ENCODE measurements at places on chromosomes 3 and 15.

DNA sequence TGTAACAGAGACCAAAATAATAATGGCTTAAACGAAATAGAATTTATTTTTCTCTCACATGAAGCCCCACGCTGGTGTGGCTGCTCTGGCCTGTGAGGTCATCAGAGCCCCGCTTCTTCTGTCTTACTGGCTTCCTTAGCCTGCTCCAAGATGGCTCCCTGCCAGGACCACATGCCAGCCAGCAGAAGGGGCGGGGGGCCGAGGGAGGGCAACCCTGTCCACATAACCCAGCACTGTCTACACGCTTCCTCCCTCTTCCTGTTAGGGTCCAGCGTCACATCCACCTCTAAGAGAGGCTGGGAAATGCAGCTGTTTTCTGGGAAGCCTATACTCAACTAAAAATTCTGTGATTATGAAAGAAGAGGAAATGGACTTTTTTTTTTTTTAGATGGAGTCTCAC is 107.9 kb upstream of the DLG1 start:
- no peak for DNase-seq

- DNase-seq, result no peak
Observed at GRCh38 chr15:85693277-85693676, 101.4 kb downstream of the KLHL25 start.

GRCh38 chr15:87481126-87481525 is 775.4 kb downstream of the NTRK3 start:
- DNase-seq, result no peak

- DNase-seq, result no peak
Observed at GRCh38 chr15:101810876-101811275, 1.1 kb upstream of the OR4F15 start.

DNA sequence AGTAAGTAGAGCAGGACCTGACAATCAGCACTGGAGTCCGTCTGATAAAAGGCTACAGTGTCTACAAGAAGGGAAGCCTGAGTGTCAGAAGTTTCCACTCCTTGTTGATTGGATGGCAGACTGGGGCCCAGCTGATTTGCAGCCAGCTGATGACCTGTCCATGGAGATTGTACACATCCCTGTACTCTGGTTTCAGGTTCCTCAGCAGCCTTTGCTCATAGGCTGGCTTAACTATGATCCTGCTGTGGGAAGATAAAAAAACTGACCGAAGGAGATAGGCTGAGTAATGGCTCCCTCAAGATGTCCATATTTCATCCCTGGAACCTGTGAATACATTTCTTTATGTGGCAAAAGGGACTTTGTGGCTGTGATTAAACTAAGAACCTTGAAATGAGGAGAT is 11.7 kb upstream of the LACTB start:
- DNase-seq, result no peak

DNA sequence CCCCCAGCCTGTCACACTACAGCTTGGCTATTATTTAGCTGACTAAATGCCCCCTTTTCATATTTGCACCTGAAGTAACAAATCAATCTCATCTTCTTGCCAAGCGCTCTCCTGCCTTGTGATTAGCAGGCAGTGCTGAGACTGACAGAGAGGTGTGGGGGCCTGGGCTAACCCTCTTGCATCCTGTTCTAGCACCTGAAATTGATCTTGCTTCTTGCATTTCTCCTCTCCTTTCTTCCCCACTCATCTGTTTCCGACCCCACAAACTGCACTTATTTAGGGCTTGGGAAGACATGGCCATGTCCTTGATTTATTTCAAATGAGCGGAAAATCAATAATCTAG is 309.0 kb upstream of the PROK2 start:
- DNase-seq, result no peak

GRCh38 chr15:52241489-52241888 is 50.3 kb upstream of the GNB5 start:
- DNase-seq, result no peak

DNA sequence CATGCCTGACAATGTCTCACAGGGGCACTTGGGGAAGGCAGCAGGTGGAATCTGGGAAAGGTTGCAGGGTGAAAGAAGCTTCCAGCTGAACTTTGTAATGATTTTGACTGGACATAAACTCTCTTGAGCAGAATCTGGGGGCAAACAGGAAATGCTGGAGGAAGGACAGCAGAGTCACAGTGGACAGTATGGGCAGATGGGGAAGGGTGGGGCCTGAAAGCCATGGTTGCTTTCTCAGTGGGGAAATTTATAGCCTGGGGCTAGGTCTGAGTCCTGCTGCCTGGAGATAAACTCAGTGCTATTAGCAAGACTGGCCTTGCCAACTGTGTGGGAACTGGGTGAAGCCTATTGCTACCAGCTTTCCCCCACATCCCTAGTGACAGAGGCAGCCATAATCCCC is 203.2 kb downstream of the OSBPL10 start:
- peak; percentile 18 for DNase-seq

- peak; percentile 99 for DNase-seq
Observed at GRCh38 chr3:41102053-41102556, 97.2 kb upstream of the CTNNB1 start.

- no peak for DNase-seq
Observed at GRCh38 chr3:196454935-196455334, 22.7 kb upstream of the UBXN7 start.

GRCh38 chr15:100833417-100834389 is 45.9 kb upstream of the ALDH1A3 start:
- no peak for DNase-seq

DNA sequence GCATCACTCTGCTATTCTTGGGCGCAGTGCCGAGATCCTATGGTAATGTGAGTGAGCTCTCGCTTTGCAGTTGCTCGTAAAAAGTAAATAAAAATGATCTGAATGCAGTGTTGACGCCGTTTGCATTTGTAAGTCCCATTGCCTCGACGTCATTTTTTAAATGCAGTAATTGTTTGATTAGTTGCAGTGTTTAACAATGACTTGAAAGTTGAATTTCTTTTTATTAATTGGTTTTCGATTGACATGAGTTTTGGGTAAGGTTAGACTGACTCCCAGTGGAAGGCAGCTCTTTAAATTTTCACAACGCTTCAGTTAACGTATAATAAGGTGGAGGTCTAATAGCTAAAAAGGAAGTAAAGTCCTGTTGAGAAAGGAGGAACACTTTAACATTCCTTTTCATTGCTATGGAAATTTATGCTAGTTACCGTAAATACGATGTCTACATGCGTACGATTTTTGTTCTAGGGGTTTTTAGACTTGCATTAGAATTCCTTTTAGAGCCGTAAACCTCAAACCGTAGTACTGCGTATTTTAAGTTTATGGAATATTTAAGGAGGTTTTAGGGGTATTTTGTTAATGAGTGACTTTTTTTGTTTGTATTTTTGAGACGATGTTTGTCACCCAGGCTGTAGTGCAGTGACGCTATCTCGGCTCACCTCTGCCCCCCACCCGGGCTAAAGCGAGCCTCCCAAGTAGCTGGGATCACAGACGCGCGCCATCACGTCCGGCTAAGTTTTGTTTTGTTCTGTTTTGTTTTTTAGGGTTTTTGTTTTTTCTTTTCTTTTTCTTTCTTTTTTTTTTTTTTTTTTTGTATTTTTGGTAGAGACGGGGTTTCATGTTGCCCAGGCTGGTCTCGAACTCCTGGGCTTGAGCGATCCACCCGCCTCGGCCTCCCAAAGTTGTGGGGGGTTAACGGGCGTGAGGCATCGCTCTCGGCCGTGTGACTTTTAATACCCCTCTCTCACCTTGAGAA is 1.4 kb downstream of the MORF4L1 start:
- DNase-seq, result peak; percentile 30

- DNase-seq, result no peak
Observed at GRCh38 chr3:151367448-151367847, 17.1 kb downstream of the P2RY12 start.

- DNase-seq, result no peak
Observed at GRCh38 chr3:139534992-139535879, 4.3 kb downstream of the RBP1 start.

DNA sequence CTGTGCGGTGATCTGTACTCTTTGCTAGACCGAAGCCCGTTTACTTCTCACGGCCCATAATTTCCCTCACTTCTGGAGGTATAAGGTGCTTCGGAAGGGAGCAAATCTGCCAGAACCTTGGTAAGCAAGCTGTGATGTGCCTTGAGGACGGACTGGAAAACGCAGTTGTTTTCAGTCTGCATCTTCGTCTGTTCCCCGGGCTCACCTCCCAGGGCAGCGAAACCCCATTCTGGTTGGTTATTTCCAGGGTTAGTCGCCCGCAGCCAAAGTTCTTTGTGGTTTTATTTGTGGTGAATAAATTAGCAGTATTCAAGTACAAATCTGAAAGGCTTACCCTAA is 401 bp downstream of the RAMAC start:
- DNase-seq, result peak; percentile 38

DNA sequence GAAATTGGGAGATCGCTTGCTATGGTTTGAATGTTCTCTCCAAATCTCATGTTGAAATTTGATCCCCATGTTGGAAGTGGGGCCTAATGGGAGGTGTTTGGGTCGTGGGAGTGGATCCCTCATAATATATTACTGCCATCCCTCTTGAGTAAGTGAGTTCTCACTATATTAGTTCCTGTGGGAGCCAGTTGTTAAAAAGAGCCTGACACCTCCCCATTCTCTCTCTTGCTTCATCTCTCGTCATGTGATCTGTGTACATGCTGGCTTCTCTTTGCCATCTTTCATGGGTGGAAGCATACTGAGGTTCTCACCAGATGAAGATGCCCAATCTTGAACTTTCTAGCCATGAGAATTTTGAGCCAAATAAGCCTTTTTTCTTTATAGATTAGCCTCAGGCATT is 43.0 kb upstream of the IL20RB start:
- DNase-seq, result no peak

- DNase-seq, result no peak
Observed at GRCh38 chr3:184335291-184335660, 2.1 kb upstream of the FAM131A start.

DNA sequence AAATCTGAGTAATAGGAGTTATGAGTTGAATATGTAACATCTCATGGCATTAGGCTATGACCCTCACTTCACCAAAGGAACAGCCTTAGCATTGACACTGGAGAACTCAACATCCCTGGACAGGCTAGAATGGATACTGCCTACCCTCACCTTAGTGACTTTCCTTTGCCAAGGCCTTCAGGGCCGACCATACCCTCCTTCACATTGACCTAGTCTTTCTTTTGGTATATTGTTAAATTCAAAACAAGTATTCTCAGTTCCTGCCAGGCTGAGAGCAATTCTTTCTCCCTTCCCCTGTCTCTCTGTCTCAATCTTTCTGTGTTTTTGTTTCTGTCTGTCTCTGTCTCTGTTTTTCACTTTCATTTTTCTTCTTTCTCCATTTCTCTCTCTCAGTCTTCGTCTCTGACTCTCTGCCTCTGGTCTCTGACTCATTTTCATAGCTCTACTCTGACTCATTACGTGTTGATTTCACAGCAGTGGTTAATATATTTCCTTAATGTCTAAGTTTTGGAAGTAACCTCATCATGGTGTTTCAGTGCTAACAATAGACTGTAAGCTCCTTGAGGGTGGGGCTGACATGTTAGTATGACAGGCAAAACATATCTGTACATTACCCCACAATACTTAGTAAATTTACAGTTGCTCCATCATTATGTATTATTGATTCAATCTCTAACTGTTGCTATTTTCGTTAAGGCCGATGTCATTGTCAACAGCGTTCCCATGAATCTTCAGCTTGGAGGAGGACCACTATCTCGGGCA is 32.5 kb downstream of the PARP15 start:
- DNase-seq, result peak; percentile 65

DNA sequence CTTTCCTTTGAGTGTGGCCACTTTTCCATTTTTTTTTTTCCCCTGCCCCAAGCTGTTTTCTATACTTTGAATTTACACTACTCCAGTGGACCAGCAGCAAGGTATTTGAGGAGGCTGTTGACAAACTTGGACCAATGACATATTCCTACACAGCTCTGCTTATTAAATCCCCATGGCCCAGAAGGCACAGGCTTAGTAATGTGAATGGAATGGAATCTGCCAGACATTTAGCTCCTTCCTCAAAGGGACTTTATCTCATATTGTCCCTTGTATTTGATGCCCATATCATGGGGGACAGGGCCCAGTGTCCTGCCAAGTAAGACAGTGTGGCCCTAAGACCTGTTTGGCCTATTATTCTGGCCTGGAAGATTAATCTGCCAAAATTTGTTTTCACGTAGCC is 107.5 kb downstream of the CHCHD6 start:
- no peak for DNase-seq

DNA sequence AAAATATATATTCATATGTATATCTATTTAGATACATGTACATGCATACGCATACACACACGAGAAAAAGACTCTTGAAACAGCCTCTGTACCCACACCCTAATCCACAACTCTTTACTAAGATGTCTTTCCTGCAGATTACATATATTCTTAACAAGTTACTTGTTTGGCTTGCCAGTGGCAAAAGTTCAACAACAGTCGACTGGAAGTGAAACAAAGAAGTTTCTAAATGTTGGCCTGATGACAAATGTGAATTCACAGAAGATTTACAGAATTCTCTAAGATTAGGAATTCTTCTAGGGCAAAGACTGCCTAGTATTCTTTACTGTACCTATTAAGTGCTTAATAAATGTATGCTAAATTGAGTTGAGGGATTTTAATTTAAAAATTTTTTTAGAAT is 116.8 kb downstream of the CDIN1 start:
- DNase-seq, result no peak

DNA sequence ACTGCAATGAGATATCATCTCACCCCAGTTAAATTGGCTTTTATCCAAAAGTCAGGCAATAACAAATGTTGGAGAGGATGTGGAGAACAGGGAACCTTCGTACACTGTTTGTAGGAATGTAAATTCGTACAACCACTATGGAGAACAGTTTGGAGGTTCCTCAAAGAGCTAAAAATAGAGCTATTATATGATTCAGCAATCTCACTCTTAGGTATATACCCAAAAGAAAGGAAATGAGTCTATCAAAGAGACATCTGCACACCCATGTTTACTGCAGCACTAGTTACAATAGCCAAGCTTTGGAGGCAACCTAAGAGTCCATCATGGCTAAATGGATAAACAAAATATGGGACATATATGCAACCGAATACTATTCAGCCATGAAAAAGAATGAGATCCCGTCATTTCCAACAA is 68.0 kb upstream of the HES1 start:
- DNase-seq, result no peak

- peak; percentile 79 for DNase-seq
Observed at GRCh38 chr3:31106204-31106603, 211.7 kb upstream of the GADL1 start.

DNA sequence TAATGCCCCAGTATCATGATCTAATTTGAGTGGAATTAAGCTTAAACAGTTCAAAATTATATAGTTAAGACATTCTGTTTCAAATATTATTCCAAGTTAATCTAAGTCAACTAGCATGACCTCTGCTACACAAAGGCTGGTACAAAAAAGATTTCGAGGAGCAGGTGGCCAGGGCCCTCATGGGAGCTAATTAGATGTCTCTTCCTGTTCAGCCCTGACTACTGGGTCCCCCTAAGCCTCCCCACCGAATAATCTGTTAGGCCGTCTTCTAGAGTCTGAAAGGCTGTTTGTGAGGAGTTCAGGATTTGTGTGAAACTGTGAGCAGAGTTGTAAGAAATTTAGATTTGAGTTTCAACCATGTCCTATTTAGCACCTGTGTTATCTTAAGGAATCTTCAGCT is 75.4 kb downstream of the PPM1L start:
- DNase-seq, result no peak
